ENCODE measurements at places on chromosomes 13 and 19. TPM values are rescaled to one million over a fixed set of nuclear protein-coding genes. Genes with fewer than 3 reads are reported as not detected.
A peak's percentile ranks its signal among the peaks of the same experiment; 100 is the strongest.

The SHC2 gene
- 1.9 TPM for total RNA-seq

- no peaks in the 10 kb centered on the region for H3K27me3 ChIP-seq
- no peak overlapping the region for H3K27ac ChIP-seq
- H3K4me1 ChIP-seq = no peaks in the 10 kb centered on the region
- DNase-seq = no peak
- H3K36me3 ChIP-seq = no peaks in the 10 kb centered on the region
- H3K4me3 ChIP-seq = no peak overlapping the region
These were observed 377.0 kb downstream of the DLEU7 start for GRCh38 chr13:50466456-50466855.

DNA sequence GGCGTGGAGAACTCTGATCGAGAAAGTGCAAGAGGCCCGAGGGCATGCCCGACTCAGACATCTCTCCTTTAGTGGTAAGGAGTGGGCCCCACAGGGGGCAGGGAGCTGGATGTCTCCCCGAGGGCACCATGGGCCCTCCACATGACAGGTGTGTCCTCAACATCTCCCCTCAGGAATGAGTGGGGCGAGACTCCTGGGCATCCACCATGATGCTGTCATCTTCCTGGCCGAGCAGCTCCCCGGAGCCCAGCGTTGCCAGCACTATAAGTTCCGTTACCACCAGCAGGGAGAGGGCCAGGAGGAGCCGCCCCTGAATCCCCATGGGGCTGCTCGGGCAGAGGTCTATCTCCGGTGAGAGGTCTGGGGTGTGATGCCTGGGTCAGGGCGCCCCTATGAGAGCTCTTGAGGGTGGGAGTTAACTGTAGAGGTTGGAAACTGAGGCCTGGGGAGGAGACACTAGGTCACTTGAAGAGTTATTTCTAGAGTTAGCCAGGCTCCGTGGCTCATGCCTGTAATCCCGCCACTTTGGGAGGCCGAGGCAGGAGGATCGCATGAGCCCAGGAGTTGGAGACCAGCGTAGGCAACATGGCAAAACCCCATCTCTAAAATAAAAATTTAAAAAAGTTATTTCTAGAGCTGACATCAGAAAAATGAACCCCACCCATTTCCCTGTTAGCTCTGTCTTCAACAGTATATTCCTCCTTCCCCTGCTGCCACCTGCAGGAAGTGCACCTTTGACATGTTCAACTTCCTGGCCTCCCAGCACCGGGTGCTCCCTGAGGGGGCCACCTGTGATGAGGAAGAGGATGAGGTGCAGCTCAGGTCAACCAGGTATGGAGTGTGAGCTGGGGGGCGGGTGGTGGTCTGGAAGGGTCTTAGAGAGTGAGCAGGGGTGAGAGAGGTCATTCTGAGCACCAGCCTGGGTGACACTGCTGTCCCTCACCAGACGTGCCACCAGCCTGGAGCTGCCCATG is 5.1 kb downstream of the IGFLR1 start:
- DNase-seq = no peak
- H3K27ac ChIP-seq = no peak overlapping the region
- H3K4me3 ChIP-seq = no peak overlapping the region
- peaks cover 64% of the 10 kb centered on the region for H3K36me3 ChIP-seq
- no peaks in the 10 kb centered on the region for H3K4me1 ChIP-seq
- H3K27me3 ChIP-seq = no peaks in the 10 kb centered on the region

The GARIN5A gene
- not detected for total RNA-seq

GRCh38 chr13:112012016-112012704 is 54.8 kb upstream of the SOX1 start:
- DNase-seq = no peak
- no peaks in the 10 kb centered on the region for H3K36me3 ChIP-seq
- no peak overlapping the region for H3K4me3 ChIP-seq
- no peak overlapping the region for H3K27ac ChIP-seq
- H3K4me1 ChIP-seq = no peaks in the 10 kb centered on the region

DNA sequence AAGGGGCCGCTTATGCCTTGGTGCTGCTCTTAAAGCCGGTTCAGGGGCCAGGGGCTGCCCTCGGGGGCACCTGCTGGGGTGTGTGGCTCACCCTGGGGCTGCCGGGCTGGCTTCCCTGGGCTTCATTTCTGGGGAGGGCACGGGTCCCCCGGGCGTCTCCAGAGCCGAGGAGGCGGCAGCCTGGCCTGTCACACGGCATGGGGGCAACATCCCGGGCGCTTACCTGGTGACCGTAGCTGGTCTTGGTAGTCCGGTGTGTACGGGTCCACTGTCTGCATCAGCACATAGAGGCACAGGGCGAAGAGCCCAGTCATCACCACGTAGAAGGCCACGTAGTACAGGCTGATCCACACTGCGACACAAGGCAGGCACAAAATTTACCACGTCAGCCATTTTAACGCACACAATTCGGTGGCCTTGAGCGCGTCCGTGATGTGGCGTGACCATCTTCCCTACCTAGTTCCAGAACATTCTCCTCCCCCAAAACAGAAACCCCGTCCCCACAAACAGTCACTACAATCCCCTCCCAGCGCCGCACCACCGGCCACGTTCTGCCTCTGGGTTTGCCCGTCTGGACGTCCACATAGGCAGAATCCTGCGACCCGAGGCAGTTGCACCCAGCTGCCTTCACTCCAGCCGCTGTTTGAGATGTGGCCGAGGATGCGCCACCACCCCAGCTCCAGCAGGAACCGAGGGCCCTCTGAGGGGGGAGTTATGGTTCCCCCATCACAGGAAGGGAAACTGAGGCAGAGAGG is 3.2 kb downstream of the ATP4B start:
- H3K27ac ChIP-seq = no peak overlapping the region
- no peaks in the 10 kb centered on the region for H3K36me3 ChIP-seq
- no peaks in the 10 kb centered on the region for H3K27me3 ChIP-seq

The ZNF71 gene
- total RNA-seq = 5.1 TPM

DNA sequence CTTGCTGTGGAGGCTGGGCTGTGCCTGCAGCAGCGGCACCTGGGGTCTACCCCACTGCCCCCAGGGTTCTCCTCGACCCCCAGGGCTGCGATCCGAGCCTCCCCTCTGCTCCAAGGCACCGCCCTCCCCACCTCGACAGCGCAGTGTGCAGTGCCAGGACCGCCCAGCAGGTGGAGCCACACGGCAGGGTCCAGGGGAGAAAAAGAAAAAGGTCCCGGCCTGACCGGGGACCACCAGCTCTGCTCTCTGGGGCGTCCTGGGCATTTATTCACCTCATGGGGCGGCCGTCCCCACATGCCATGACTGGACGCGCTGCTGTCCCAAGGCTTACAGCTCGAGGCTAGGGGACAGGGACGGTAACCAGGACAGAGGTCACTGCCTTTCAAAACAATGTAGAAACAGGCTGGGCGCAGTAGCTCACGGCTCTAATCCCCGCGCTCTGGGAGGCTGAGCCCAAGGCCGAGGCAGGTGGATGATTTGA is 10.6 kb downstream of the REXO1 start:
- no peak overlapping the region for H3K27ac ChIP-seq
- no peak overlapping the region for H3K4me3 ChIP-seq
- DNase-seq = peak; percentile 36
- H3K4me1 ChIP-seq = peaks cover 61% of the 10 kb centered on the region

The LILRB1 gene
- 3.6 TPM for total RNA-seq

GRCh38 chr19:10660346-10660745 is 6.2 kb downstream of the ILF3 start:
- peaks cover 20% of the 10 kb centered on the region for H3K4me1 ChIP-seq
- DNase-seq = no peak
- H3K27me3 ChIP-seq = no peaks in the 10 kb centered on the region
- H3K27ac ChIP-seq = no peak overlapping the region

The POU4F1 gene
- 0.12 TPM for total RNA-seq

DNA sequence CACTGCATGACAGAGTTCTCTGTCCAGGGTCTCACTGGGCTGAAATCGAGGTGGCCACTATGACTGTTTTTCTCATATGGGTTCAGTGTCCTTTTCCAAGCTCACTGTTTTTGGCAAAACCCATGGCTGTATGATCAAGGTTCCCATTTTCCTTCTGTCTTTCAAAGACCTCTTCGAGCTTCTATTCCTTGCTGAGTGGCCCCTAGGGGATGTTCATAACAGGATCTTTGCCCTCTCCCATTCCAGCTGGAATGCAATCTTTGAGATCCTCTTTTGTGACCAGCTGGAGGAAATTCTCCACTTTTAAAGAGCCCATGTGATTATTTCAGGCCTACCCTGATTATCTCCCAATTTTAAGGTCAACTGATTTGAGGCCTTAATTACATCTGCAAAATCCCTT is 572.5 kb upstream of the SLC10A2 start:
- H3K4me3 ChIP-seq = no peak overlapping the region
- no peak overlapping the region for H3K27ac ChIP-seq
- DNase-seq = no peak
- H3K36me3 ChIP-seq = no peaks in the 10 kb centered on the region

The THSD8 gene
- 0.95 TPM for total RNA-seq

DNA sequence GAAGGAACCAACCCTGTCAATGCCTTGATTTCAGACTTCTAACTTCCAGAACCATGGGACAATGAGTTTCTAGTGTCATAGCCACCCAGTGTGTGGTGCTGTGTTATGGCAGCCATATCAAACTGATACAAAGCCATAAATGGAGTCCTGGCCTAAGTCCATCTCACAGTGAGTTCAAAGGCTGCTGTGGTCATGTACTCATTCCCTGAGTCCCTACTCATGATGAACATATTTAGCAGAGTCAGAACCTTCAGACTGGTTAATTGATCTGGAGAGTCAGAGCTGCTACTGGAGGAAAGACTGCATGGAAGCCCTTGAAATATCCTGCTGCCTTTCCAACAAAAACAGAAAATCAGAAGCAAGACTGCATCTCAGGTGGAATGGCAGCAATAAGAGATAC is 39.2 kb upstream of the CSNK1A1L start:
- DNase-seq = no peak
- H3K27ac ChIP-seq = no peak overlapping the region
- no peak overlapping the region for H3K4me3 ChIP-seq
- no peaks in the 10 kb centered on the region for H3K36me3 ChIP-seq
- no peaks in the 10 kb centered on the region for H3K27me3 ChIP-seq

DNA sequence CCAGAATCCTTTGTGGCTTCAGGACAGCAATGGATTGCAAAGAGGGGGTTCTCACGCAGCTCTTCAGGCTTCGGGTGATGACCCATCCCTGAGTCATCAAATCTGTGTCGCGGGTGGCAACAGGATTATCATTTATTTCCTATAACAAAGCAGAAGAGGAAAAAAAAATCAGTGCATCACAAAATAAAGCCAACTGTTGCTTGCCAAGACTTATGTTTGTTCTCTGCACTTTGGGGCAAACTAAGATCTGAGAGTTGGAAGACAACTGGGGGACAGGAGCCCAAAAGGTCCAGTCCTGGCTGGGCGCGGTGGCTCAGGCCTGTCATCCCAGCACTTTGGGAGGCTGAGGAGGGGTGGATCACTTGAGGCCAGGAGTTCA is 6.4 kb downstream of the GNA15 start:
- peak overlapping the region; percentile 47 for H3K27ac ChIP-seq
- H3K36me3 ChIP-seq = no peaks in the 10 kb centered on the region
- no peak for DNase-seq
- no peak overlapping the region for H3K4me3 ChIP-seq

- no peaks in the 10 kb centered on the region for H3K36me3 ChIP-seq
- H3K4me1 ChIP-seq = no peaks in the 10 kb centered on the region
- no peak for DNase-seq
- H3K27ac ChIP-seq = no peak overlapping the region
- no peaks in the 10 kb centered on the region for H3K27me3 ChIP-seq
- H3K4me3 ChIP-seq = no peak overlapping the region
These were observed 42.4 kb upstream of the OBI1 start for GRCh38 chr13:78701383-78701782.

DNA sequence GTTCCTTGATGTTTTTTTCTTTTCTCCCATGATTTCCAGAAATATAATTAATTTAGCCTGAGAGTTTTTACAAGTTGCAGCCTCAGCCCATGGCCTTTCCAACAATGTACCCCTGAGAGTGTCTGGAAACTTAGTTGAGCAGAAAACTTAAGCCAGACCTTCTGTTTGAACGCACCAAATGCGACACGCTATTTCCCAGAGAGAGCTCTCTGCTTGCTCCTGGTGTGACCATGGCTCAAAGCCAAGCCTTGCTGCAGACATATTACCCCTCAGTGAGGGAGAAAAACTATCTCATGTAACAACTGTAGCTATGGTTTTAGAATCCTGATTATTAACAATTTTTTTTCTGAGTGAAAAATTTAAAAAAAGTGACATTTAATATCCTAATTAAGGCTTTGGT is 1204.5 kb upstream of the SLC10A2 start:
- no peak overlapping the region for H3K27ac ChIP-seq
- H3K4me1 ChIP-seq = no peaks in the 10 kb centered on the region
- no peak for DNase-seq
- no peak overlapping the region for H3K4me3 ChIP-seq
- H3K36me3 ChIP-seq = no peaks in the 10 kb centered on the region
- H3K27me3 ChIP-seq = no peaks in the 10 kb centered on the region

GRCh38 chr13:73039201-73040108 is 19.4 kb upstream of the KLF5 start:
- H3K27ac ChIP-seq = no peak overlapping the region
- no peaks in the 10 kb centered on the region for H3K36me3 ChIP-seq
- H3K4me3 ChIP-seq = no peak overlapping the region
- H3K4me1 ChIP-seq = no peaks in the 10 kb centered on the region

DNA sequence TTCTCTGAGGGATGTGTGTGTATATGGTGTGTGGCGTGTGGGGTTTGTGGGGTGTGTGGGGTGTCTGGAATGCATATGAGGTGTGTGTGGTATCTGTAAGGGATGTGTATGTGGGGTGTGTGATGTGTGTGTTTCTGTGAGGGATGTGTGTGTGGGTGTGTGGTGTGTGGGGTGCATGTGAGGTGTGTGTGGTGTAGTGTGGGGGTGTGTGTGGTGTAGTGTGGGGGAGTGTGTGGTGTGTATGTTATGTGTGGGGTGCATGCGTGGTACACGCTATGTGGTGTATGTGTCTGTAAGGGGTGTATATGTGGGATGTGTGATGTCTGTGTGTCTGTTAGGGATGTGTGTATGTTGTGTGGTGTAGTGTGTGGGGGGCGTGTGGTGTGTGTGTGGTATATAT is 300.0 kb downstream of the FGF9 start:
- DNase-seq = no peak
- H3K36me3 ChIP-seq = no peaks in the 10 kb centered on the region
- no peak overlapping the region for H3K4me3 ChIP-seq
- no peaks in the 10 kb centered on the region for H3K4me1 ChIP-seq
- no peaks in the 10 kb centered on the region for H3K27me3 ChIP-seq

DNA sequence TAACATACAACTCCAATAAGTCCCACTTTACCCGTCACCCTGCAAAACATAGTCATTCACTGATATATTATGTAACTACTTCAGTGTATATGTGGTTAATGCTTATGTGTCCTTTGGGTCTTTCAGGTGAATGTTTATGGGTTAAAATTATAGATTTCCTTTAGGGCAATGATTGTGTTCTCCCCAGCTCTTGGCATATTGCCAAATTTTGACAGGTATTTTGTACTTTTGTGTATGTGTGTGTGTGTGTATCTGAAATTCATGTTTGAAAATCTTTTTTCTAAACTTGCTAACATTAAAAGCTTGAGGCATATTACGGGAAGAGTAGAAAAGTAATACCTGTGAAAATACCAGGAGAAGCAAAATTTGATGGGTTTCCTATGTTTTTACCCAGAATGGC is 8.2 kb downstream of the CDK8 start:
- no peaks in the 10 kb centered on the region for H3K27me3 ChIP-seq
- no peak for DNase-seq
- H3K27ac ChIP-seq = no peak overlapping the region
- no peak overlapping the region for H3K4me3 ChIP-seq

Data from T-cell (primary cell).